H54 (cell line): ENCODE measurements at places on chromosomes 16 and 17.

GRCh38 chr16:10638101-10638500 is 56.6 kb downstream of the TEKT5 start:
- no peak for DNase-seq

DNA sequence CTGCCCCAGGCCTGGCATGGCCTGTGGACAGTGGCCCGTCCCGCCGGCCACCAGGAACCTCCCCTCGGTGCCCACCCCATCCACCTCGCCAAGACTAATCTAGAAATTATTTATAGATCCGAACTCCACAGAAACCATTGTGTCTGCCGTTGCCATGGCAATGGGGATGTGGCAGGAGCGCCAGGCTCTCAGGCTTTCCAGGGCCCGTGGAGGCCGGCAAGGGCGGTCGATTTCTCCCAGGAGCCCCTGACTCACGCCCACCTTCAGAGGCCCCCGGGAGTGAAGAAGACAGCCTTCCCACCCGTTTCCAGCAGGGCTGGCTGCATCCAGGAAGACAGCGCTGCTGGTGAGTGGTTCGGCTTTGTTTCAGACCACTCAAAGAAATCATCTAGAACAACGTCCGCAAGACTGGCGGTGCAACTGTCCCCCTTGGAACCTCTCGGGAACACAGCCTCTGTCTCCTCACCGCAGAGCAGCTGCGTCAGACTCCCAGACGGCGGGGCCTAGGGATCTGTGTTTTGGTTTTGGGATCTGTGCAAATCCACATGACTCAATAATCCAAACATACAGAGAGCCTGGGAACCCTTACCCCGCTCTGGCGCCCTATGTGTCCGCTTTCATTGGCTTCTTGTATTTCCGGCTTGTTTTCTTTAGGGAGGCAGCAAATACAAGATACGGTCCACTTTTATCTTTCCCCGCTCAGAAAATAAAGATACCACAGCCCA is 48.5 kb upstream of the ZCCHC14 start:
- peak; percentile 35 for DNase-seq

- DNase-seq: no peak
Measured at GRCh38 chr17:68125111-68125870, 89.8 kb downstream of the KPNA2 start.

- DNase-seq: no peak
Measured at GRCh38 chr17:51180486-51180885, 14.3 kb downstream of the NME2 start.

- no peak for DNase-seq
Measured at GRCh38 chr16:10923146-10923649, 19.1 kb downstream of the DEXI start.

GRCh38 chr16:4272114-4272956 is 488 bp downstream of the TFAP4 start:
- peak; percentile 49 for DNase-seq

GRCh38 chr17:81097134-81097942 is 62.4 kb downstream of the BAIAP2 start:
- peak; percentile 85 for DNase-seq

DNA sequence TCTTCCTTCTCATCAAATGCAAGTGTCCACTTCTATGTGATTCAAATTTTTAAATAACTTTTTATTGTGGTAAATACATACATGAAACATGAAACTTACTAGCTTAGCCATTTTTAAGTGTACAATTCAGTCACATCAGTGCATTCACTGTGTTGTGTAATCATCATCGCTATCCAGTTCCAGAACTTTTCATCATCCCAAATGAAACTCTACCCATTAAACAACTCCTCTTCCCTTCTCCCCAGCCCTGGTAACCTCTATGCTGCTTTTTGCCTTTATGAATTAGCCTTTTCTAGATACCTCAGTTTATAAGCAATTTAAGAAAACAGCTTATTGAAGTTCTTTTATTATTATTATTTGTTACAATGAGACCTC is 41.1 kb upstream of the IL34 start:
- no peak for DNase-seq

- peak; percentile 75 for DNase-seq
Measured at GRCh38 chr17:927611-928461, 51.7 kb downstream of the NXN start.

GRCh38 chr17:48374650-48375230 is 55.3 kb downstream of the SKAP1 start:
- DNase-seq: peak; percentile 26

GRCh38 chr16:77840093-77840492 is 51.7 kb downstream of the VAT1L start:
- no peak for DNase-seq

DNA sequence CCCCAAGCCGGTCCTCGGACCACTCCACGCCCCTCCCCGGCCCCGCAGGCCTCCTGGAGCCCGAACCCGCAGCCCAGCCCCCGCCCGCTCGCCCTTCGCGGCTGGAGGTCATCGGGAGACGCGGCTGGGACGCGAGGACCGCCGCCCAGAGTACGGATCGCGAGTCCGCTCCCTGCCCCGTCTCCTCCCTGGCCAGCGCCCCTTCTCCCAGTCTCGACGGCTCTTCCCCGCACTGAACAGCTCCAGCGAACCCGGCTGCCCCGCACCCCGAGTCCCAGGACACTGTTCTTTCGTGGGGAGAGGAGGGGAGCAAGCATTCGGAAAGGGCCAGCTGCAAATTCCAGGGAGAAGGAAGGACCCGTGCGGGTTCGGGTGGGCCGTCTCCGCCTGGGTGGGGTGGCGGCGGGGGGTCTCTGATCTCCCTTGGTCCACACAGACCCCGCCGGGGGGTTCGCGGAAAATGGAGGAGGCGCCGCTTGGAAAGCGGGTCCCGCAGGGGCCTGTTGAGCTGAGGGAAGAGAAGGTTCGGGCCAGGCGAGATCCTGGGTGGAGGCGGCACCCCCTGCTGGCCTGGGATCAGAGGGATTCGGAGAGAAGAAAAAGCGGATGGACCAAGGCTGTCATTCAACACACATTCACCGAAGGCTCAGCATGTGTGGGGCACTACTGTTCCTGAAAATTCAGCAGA is 632 bp upstream of the RTN4RL1 start:
- peak; percentile 85 for DNase-seq

GRCh38 chr16:1613728-1614455 is 1.7 kb downstream of the CRAMP1 start:
- DNase-seq: peak; percentile 48

DNA sequence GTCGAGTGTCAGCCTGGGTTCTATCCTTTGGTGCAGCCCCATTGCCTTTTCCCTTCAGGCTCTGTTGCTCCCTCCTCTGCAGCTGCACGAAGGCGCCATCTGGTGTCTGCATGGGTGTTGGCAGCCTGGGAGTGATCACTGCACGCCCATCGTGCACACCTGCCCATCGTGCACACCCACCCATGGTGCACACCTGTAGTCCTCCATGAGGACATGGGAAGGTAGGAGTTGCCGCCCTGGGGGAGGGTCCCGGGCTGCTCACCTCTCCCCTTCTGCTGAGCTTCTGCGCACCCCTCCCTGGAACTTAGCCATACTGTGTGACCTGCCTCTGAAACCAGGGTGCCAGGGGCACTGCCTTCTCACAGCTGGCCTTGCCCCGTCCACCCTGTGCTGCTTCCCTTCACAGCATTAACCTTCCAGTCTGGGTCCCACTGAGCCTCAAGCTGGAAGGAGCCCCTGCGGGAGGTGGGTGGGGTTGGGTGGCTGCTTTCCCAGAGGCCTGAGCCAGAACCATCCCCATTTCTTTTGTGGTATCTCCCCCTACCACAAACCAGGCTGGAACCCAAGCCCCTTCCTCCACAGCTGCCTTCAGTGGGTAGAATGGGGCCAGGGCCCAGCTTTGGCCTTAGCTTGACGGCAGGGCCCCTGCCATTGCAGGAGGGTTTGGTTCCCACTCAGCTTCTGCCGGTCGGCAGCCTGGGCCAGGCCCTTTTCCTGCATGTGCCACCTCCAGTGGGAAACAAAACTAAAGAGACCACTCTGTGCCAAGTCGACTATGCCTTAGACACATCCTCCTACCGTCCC is 2.9 kb downstream of the CTRL start:
- DNase-seq: peak; percentile 53

GRCh38 chr17:82294064-82294773 is 20.7 kb upstream of the CSNK1D start:
- DNase-seq: no peak

GRCh38 chr17:55625521-55625920 is 97.1 kb downstream of the TMEM100 start:
- DNase-seq: no peak

GRCh38 chr16:54892981-54893380 is 37.7 kb upstream of the IRX5 start:
- DNase-seq: no peak

DNA sequence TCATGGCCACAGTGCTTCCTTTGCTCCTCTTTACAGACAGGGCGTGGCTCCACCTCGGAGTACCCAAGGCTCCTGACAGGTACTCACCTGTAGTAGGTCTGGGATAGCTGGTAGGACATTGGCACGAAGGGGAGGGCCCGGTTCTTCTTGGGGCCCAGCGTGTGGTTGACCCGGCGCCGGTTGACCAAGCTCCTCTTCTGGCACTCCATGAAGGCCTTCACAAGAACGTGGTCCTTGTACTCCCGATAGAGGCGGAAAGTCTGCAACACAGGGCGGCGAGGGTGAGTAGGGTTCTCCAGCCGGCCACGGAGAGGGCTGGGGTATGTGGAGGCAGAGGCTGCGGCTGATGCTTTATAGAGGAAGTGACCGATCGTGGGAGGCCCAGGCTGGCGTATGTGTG is 69.7 kb downstream of the IL21R start:
- DNase-seq: no peak

- no peak for DNase-seq
Measured at GRCh38 chr17:47117386-47117785, 71.7 kb downstream of the CDC27 start.

- DNase-seq: peak; percentile 91
Measured at GRCh38 chr17:63697341-63698286, 2.3 kb downstream of the LIMD2 start.

DNA sequence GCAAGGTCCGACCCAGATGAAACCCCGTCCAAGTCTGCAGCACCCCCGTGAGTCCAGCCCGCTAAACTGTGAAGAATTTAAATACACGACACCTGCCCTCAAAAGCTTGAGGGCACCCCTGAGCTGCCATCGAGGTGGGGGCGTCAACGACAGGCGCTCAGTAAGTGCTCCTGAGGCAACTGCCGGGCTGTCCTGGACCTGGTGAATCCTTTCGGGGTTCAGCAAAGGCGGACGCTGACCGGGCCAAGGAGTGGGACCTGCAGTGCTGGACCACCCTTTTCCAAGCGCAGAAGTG is 512 bp upstream of the ENDOV start:
- no peak for DNase-seq

DNA sequence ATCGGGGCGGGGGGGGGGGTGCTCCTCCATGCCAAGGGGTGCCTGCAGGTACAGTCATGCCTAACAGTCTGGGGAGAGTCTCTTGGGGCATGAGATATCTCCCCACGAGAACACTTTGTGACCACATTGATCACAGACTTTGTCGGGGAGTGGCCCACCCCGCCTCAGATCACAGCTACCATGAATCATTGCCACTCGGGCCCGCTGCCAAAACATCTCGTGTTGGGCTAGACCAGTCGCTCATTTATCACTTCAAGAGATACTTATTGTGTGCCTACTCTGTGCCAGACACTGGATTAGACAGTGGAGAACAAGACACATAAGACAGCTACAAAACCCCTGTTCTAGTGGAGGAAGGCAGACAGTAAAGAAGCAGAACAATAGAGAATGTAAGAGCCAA is 72.6 kb downstream of the CLEC16A start:
- peak; percentile 64 for DNase-seq

- DNase-seq: no peak
Measured at GRCh38 chr16:85391769-85392583, 221.1 kb upstream of the GSE1 start.

GRCh38 chr17:45825792-45826191 is 18.9 kb upstream of the SPPL2C start:
- no peak for DNase-seq

DNA sequence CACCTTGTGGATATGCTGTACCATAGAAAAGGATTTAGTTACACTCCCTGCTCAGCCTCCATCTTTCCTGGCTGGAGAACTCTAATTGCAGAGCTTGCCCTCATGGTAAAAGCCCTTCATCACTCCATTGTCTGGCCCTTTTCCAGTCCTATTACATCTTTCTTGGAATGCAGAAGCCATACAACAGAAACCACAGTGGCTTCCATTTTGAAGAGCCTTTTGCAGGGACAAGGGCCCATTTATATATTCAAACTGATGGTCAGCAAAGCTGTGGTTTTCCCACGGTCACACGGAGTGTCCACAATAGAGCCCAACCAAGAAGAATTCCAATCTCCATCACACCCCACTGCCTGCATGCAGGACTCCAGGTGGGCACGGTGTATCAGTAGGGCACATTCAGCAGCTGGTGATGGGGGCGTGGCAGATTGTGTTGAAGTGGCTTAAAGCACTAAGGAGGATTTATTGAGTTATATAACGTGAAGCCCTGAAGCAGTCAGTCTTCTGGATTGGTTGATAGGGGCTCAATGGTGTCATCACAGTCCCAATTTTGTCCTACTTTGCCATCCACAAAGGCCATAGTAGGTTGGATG is 20.3 kb downstream of the COPRS start:
- DNase-seq: no peak

DNA sequence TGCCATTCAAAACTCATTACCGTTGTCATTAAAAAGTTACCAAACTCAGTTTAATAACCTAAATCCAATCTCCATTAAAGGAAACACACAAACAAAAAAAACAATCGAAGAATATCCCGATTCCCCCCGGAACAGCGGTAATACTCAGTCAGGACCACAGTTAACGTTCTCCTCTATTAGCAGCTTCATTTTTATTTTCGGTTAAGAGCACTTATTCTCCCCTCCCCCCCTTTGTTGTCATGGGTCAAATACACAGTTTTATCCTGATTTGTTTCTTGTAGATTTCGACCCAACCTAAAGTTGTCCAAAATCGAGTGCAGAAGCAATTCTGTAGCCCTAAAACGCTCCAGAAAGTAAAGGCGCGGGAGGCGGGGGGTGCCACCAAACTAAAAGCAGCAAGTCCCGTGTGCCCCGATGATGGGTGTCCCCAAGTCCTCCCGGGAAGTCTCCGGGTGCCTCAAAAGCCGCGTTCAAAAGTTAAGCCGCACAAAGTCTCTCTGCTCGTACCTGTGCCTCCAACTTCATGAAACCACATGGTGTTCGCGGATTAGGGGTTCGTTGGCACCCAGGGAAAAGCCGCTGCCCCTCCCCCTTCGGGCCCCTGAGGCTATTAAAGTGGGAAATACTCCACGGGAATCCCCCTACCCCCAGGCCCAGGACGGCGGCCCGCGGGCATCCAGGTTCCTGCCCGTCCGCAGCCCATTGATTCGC is 996 bp downstream of the SUMO2 start:
- DNase-seq: no peak

GRCh38 chr17:77281904-77282367 is 141.2 kb downstream of the SEC14L1 start:
- no peak for DNase-seq

DNA sequence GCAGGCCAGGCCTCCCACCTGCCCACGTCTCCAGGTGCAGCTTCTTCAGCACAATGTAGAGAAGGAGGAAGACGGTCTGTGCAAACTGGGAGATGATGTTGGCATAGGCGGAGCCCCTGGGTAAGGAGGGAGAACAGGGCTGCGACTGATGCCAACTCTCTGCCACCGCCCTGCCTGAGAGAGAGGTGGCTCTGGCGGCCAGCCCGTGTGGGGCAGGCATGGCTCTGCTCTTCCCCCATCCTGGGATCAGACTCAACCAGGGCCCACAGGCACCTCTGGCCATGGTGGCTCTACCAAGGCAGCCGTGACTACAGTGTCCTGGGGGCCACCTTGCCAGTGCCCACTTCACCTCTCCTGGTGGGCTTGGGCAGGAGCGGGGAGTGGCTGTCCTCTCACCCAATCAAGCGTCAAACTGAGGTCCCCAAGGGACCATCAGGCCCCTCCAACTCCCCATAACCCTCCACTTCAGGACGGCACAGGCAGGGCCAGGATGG is 8.6 kb downstream of the SLC47A2 start:
- DNase-seq: no peak
